Right lobe of liver (tissue), 6 donors: ENCODE measurements at places on chromosomes 4 and X.

DNA sequence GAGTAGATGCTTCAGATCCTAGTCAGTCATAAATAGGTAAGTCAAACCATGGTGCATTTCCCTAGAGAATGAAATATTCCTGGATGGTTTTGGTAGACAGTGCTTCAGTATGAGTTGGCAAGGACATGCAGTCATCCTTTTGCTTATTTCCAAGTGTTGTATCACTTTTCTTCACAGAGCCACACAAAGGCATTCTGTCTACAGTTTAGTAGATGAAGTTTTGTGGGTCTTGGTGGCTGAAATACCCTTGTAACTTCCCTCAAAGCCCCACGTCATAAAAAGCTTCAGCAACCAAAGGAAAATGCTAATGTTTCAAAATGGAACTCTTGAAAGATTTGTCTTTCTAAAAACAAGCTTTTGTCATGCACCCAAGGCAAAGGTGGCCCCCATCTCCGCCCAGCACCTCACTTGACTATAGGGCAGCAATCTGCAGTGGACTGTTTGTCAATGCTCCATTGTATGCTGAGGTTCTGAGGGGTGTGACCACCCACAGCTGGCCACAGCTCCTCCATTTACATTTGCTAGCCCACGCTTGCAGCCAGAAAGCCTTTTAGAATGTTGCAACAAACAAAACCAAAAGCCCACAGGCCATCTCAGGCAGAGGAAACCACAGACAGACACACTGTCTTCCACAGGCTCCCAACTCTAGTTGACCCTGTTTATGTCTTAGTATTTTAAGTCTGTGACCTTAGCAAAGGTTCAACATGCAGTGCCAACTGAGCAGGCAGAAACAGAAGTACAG, 87.1 kb upstream of the FAM9C start:
- no peak for DNase-seq

GRCh38 chr4:100289946-100290345, 99.7 kb upstream of the DDIT4L start:
- no peak for DNase-seq

- DNase-seq = no peak
These were observed 583.1 kb downstream of the INPP4B start for GRCh38 chr4:142262956-142263355.

GRCh38 chr4:102825261-102826091, 1.9 kb downstream of the UBE2D3 start:
- DNase-seq = no peak

DNA sequence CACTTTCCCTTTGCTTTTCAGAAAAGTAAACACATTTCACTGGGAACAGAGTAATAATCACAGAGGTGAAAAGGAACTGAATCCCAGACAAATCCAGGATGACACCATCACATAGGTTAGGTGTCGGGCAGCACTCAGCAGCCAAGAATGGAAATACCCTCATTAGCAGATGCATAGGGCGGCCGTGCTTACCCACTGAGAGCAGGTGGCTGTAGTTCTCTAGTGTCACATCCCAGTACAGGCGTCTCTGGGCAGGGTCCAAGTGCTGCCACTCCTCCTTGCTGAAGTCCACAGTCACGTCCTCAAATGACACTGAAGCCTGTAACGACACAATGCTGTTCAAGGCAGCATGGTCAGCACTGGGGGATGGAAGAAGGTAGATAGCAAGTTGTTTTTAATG, 26.9 kb downstream of the ZNF41 start:
- DNase-seq = no peak

GRCh38 chrX:9533611-9534010, 68.8 kb downstream of the TBL1X start:
- no peak for DNase-seq

- DNase-seq = no peak
These were observed at the start of gene COL4A5 for GRCh38 chrX:108439426-108439942. Gene COL4A5, plus strand, starts transcription at chrX:108439838. Its CDS starts 288 bp downstream, at chrX:108440126.

DNA sequence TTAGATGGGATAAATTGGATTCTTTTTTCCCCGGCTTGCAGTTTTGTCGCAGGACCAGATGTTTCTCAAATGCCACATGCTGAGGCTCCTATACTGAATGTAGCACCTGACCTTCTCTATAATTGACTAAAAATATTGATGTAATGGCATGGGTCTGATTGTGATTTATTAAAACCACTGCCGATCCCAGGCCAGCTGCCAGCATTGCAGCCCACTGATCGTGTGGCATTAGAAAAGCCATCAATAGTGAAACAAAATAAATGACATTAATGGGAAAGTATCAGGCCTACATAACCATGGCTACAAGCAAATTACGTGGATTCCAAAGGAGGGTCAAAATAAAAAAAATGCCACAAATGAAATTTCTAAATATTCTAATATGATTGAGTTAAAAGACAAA, 98.7 kb downstream of the MAB21L2 start:
- no peak for DNase-seq

DNA sequence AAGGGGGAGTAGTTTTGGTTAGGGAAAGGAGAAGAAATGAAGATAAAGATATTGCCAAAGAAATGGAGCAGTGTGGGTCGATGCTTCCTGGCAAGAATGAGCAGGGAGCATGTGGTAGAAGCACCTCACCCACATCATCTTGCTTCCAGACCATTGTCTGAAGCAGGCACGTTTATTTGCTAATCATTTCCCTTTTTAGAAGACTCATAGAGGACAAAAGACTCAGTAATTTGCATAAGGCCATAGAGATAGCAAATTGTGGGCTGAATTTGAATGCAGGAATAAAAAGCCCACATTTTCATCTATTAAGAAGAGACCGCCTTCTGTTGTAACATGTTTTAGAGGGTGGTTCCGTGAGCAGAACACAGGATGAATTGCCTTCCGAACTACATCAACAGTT, 275.2 kb upstream of the FAT4 start:
- no peak for DNase-seq

GRCh38 chr4:36392916-36393315, 111.5 kb downstream of the DTHD1 start:
- no peak for DNase-seq

DNA sequence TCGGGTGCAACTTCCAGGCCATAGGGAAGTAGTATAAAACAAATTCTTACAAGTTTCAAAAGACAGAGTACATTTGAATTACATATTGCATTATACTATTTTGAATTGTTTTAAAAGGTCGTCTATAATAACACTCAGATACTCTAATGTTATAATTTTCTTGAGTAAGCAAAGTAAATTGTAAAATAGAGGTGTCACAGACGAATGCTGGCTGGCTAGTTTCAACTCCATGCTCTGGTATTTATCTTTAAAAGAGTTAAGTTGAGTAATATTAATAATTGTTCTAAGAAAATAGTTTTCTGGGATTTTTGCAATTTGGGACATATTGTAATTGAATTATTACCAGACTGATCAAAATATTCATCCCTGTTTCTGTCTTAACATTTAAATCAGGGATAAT, 764.9 kb downstream of the TECRL start:
- DNase-seq = no peak

GRCh38 chr4:24743206-24743605, 52.2 kb upstream of the SOD3 start:
- DNase-seq = no peak

DNA sequence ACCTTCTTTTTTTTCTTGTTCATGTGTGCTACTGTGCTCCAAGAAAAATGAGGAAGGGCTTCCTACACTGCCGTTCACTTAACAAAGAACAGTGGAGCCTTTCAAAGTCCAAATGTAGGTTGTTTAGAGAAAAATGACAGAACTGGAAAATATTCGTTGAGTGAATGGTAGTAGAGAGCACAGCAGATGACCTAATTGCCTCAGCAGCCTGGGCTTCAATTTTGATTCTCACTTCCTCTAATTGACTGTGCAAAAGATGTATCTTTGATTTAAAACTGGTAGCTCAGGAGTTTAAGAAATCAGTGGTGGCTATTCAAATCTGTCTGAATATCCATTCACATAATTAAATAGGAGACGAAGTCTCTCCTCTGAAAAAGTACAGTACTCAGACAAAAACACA, 5.2 kb downstream of the NLGN4X start:
- DNase-seq = no peak

DNA sequence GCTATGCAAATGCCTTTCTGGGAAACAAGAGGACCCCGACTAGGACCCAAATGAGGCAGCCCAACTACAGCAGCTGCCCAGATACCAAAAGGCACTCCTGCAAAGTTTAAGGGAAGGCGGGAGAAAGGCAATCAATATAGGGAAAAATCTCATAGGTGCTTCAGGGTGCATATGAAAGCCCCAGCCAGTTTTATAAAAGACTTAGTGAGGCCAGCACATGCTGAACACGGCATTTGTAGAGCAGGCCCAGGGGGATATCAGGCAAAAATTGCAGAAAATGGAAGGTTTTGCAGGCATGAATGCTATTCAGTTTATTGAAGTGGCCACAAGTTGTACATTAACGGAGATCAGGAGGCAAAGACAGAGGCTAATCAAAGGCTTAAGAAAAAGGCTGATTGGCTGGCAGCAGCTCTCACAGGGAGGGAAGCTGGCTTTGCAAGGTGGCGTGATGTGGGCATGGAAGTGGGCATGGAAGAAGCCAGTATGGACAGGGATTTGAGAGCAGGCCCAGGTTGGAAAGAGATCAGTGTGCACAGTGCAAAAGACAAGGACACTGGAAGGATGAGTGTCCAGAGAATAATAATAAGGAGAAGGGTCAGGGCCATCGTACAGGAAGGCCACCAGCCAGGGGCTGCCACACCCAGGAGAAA, 37.7 kb upstream of the UGT2B7 start:
- DNase-seq = peak; percentile 73

DNA sequence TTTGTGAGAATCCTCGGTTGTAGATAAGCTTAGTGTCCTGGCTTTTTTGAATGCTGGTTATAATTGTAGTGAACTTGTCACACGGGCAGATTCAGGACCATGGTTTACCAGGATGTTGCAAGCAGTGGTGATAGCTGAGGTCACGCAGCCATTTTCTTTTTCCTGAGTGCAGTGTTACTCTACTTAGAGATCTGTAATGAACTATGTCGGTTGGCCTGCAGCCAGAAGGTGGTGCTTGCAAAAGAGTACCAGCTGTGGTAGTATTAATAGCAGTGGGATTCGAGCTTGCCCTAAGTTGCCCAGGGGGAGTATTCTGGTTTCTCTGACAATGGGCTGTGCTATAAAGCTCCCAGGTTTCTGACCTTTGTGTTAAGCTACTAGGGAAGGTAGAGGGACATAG, 368.9 kb downstream of the SLITRK2 start:
- DNase-seq = no peak

DNA sequence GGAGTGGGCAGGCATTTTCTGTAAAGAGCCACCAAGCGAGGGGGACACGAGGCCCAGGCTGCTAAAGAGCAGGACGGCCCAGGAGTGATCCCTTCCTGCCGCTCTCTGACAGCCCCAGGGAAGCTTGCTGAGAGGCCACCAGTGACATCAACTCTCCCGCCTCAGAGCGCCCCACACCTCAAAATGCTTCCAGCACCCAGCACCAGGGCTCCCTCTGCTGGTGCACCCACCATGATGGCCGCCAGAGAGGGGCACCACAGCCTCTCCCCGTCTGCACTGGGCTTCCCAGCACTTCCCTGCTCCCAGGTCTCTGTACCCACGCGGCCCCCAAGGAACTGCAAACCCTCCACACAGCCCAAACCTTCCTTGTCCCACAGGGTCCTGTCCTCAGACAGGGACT, 40.4 kb downstream of the GAK start:
- DNase-seq = no peak

- no peak for DNase-seq
These were observed 33.5 kb downstream of the SLC10A6 start for GRCh38 chr4:86815653-86816052.
